ENCODE measurements at places on chromosomes 2 and 18.
A peak's percentile ranks its signal among the peaks of the same experiment; 100 is the strongest.

- no peak for DNase-seq
Measured at GRCh38 chr2:64466478-64467085, 12.6 kb downstream of the LGALSL start.

DNA sequence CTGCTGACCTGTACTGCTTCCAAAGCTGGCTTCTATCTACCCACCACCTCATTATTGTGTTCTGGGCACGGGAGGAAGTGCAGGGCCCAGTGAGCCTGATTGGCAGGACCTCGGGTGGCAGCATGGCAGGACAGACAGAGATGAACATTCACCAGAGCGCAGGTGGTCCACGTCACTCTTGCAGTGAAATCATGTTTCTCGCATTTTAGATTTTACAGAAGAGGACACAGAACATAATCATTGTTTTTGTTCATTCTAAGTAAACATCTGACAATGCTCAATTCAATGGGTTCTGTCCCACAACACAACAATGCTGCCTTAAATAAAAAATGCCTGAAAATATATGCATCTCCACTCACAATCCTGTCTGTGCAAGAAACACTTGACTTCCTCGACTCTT lies 11.5 kb upstream of the BIN1 start:
- DNase-seq: no peak

DNA sequence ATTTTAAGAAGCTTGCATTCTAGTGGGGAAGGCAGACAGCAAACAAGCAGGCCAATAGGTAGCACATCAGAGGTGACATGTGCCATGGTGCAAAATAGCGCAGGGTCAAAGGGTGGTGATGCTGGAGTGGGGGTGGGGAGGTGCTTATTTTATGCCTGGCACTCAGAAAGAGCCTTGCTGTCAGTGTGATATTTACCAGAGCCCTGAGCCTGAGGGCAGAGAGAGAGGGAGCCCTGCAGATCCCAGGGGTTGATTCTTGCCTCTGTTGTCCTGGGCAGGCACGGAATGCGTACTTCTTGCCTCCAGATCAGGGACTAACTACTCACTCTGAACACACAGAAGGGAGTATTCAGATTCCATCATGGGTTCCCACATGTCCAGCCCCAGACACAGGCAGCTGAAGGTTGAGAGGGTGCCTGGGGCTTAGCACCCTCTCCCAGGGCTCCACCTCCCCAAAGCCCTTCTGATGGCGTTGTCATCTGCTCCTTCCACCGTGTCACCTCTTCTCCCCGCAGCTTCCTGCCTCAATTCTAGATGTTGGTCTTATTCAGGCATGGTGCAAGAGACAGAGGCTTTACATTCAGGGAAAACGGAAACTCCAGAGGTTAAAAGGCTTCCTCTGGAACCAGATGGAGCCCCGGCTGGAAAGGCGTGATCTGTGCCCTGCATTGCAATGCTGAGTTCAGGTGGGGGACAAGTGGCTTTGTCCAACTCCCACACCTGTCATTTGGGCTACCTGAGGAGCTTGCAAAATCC lies 252.3 kb downstream of the HAUS1 start:
- DNase-seq: no peak

GRCh38 chr2:237421542-237422116 lies 7.7 kb upstream of the COL6A3 start:
- peak; percentile 69 for DNase-seq
